ENCODE measurements at places on chromosomes 2 and 18.

GRCh38 chr2:28358668-28359201 is 33.9 kb upstream of the FOSL2 start:
- DNase-seq, result no peak

DNA sequence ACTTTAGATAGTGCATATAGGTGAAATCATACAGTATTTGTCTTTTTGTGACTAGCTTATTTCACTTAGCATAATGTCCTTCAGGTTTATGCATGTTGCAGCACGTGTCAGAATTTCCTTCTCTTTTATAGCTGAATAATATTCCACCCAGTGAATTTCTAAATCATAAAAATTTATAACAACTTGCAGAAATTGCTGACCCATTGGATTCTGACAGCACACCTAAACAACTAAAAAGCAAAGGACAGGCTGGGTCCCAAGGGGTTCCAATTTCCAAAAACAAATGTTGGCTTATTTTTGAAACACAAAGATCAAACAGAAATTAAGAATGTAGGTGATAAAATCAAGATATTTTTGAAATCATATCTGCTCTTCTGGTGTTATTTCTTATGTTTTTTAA is 86.5 kb upstream of the ACKR3 start:
- DNase-seq, result no peak

- no peak for DNase-seq
Observed at GRCh38 chr2:39705638-39706037, 39.9 kb downstream of the TMEM178A start.

GRCh38 chr2:26702025-26702424 is 9.5 kb downstream of the KCNK3 start:
- DNase-seq, result no peak

DNA sequence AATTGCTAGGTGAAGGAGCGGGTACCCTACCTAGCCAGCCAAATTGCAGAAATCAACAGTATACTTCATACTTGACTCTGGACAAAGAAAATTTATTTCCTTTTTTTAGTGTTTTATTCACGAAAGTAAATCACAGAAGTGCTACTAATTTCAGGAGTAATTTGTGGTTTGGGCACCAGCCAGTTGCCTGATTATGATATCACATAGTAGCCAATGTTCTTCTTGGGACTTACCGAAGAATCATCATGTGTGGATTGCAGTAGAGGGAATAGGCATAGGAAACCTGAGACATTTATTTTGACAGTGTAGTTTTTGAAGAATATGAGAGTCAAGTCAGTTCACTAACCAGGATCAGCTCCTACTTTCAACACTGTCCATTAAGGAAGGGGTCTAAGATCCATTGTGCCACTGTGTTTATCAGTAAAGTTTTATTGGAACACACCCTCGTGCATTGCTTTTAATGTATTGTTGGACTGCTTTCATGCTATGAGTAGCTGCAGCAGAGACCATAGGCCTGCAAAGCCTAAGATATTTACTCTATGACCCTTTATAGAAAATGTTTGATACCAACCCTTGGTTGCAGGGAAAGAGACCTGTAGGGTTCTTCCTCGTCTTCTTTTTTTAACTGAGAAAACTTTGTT is 32.1 kb downstream of the TNFRSF11A start:
- no peak for DNase-seq

GRCh38 chr2:102667072-102667471 is 47.7 kb downstream of the SLC9A2 start:
- no peak for DNase-seq

- DNase-seq, result no peak
Observed at GRCh38 chr2:238771218-238771617, 76.7 kb upstream of the TWIST2 start.

GRCh38 chr2:201697899-201698298 is 545 bp downstream of the MPP4 start:
- no peak for DNase-seq

DNA sequence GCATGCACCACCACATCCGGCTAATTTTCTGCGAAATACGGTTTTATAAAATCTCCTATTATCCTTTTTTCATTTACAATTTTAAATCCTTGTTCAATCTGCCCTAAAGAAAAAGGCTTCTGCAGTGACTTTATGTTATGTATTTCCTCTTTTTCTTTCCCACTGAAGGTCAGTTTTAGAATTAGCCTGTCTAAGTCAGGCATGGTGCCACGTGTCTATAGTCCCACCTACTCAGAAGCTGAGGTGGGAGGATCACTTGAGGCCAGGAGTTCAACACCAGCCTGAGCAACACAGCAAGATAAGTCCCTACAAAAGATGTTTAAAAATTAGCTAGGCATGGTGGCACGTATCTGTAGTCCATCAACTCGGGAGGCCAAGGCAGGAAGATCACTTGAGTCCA is 39.8 kb upstream of the TNFRSF11A start:
- no peak for DNase-seq

DNA sequence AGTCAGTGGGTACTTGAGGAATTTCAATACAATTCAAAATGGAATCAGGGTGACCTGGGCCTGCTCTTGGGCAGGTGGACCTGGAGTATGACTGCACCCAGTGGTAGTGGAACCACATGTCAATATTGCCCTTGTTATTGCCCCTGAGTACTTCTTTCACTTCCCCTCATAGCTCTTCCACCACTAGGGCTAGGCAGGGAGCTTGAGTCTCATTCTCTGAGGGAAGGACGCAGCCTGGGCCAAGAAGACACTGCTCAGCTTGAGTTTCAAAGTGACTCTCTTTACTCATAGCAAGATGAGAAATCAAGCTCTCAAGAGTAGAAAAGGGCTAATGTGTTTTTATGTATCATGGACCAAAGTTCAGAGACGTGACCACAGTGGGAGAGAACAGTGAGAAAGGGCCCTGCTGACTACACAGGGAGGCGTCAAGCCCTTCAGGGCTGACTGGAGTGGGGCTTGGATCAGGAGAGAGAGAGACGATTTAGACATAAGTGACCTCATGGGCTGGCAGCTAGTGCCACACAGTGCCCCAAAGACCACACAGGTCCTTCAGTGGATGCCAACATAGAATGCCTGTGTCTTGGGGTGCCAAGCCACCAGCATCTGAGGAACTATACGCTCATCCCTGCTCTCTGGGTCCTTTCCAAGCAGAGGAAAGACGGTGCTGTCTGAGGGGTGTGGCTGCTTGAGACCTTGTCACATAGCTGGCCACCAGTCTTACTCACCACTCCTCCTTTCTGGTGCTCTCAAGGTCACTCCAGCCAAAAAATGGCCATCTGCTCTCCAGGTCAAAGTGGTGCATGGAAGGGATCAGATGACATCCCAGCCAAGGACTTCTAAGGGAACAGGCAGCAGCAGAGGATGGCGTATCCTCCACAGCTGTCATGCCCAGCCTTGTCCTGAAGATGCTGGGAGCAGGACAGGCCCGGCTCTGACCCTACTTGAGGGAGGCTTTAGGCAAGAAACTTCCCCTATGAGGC is 13.0 kb downstream of the PTMA start:
- DNase-seq, result no peak

DNA sequence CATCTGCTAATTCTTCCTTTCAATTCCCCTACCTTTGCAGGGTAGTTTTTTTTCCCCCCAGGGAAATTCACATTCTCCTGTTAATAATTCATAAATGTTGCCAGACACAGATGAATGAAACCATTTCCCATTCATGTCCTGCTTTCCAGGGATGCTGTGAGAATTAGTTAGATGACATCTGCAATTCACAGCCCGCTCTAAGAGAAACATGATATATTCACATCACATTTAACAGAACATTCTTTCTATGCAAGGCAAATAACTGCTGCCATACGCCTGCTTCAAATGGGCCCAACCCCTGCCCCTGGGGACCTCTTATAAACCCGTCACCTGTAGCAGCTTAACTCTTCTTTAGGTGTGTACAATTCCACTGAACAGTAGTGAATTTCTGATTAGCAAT is 110.6 kb upstream of the CTAGE1 start:
- DNase-seq, result no peak

Measured in activated CD4-positive, alpha-beta T cell treated with anti-CD3 and anti-CD28 coated beads for 4 hours (primary cell).